ENCODE measurements at places on chromosomes 13 and 19.

GRCh38 chr13:33050161-33050560, 33.9 kb downstream of the KL start:
- no peak for DNase-seq

DNA sequence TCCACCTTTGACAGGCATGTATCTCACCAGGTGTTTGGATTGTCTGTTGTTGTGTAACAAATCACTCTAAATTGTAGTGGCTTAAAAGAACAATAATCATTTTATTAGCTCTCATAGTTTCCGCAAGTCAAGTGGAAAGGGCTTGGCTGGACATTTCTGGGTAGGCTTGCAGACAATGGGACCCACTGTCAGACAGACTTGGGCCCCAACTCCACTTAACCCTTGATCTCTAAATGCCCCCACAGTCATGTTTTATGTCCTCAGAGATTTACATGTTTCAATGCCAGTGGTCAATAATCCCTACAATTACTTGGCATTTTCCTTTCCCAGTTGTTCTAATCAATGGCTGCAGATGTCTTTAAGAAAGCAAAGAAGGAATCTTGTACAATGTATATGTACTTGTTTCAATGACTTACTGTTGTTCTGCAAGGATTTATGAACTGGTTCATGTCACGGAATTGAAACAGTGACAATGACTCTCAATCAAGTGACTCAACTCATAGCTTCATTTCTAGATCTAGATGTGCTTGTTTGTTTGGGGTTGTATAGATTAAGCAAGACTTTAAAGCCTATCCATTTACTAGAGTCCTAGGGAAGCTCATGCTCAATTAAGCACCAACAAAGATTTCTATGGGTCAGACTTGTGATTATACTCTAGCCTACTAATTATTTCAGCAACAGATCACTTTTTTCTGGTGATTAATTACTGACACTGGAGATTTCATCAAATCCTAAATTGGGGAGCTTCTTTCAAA, 510.1 kb upstream of the NBEA start:
- DNase-seq = no peak

GRCh38 chr13:21871919-21872318, 201.0 kb downstream of the FGF9 start:
- DNase-seq = no peak

GRCh38 chr13:74466864-74467263, 332.7 kb upstream of the KLF12 start:
- DNase-seq = no peak

- peak; percentile 83 for DNase-seq
Observed at GRCh38 chr19:41597600-41598041, 21.7 kb downstream of the CEACAM21 start.

All from islet precursor cell (in vitro differentiated cells).